ENCODE measurements at places on chromosomes 12 and 14. TPM values are rescaled to one million over a fixed set of nuclear protein-coding genes. Genes with fewer than 3 reads are reported as not detected.

GRCh38 chr12:70383484-70383883, 17.4 kb downstream of the KCNMB4 start:
- DNase-seq = no peak

- DNase-seq = no peak
Measured at GRCh38 chr12:122646517-122647217, 56.5 kb downstream of the HCAR2 start.

DNA sequence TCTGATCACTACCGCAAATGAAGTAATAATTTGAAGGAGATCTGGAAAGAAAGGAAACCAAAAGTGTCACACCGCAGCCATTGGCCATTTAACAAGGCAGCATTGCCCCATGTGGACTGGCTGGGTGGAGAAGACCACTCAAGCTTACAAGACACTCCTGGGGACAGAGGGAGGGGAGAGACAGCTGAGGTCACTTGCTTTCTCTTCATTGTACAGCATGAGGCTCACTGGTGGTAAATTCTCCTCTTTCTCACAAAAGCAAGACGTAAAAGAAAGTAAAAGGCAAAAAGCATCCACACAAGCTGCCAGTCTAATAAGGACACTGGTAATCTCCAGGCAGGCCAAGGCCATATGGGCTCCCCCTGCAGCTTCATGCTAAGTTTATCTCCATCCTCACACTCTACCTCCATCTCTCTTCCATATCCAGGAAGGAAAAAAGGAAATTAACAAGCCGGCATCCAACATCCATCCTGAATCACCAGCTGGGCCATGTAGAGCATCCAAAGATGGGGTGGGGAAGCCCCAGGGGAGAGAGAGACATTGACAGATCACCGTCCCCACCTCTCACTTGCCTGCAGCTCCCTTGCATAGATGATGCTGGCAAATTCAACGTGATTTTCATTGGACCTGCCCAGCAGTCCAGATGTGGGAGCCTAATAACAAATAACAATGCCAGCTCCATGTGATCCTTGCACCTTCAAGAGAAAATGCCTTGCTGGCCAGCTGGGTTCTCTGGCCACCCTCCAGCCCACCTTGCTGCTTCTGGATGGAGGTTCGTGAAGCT, 100.6 kb downstream of the DPF3 start:
- no peak for DNase-seq

C1S gene
- 125 TPM for total RNA-seq

GRCh38 chr12:94783862-94784261, 133.5 kb upstream of the TMCC3 start:
- DNase-seq = no peak

DPF3 gene
- total RNA-seq = 7.3 TPM

- DNase-seq = no peak
Measured at GRCh38 chr12:5259523-5259922, 172.4 kb upstream of the NTF3 start.

DNA sequence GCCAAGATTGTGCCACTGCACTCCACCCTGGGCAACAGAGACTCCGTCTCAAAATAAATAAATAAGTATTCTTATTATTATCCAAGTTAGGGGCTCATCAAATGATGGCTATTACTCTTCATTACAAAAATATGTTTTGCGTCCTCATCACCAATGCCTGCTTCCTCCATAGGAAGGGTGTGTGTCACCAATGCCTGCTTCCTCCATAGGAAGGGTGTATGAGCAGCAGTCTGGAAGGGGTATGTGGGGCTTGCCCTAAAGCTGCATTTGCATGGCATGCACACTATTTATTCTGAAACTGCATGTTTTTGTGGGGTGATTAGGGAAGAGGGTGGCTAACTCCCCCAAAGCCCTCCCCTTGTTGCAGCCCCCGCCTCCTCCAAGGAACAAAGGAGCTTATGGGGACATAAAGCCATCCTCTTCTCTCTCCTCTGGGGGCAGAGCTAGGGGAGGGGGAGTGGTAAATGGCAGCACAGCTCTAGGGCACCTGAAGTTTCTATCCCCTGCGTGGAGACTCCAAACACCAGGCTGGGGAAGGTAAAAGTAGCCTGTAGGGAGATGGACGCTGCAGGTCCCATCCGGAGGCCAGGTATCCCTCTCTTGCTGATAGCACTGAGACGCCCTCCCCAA, 1.3 kb downstream of the CAMKK2 start:
- no peak for DNase-seq

- DNase-seq = no peak
Measured at GRCh38 chr12:66495709-66496108, 183.2 kb downstream of the GRIP1 start.

GRCh38 chr12:89695100-89695499, 13.5 kb downstream of the ATP2B1 start:
- no peak for DNase-seq

ZDHHC22 gene
- total RNA-seq = not detected

GRCh38 chr12:54561164-54561563, 11.8 kb downstream of the PDE1B start:
- peak; percentile 39 for DNase-seq

TRIP11 gene
- total RNA-seq = 14.2 TPM

CHGA gene
- total RNA-seq = 215 TPM

FAM181A gene
- not detected for total RNA-seq

PDE3A gene
- total RNA-seq = 51.3 TPM

FAM90A1 gene
- total RNA-seq = not detected

GRCh38 chr12:56348776-56349175, 10.1 kb downstream of the IL23A start:
- DNase-seq = no peak

GRCh38 chr12:93812626-93813025, 135.5 kb downstream of the CRADD start:
- no peak for DNase-seq

P2RX2 gene
- 0.96 TPM for total RNA-seq

DNA sequence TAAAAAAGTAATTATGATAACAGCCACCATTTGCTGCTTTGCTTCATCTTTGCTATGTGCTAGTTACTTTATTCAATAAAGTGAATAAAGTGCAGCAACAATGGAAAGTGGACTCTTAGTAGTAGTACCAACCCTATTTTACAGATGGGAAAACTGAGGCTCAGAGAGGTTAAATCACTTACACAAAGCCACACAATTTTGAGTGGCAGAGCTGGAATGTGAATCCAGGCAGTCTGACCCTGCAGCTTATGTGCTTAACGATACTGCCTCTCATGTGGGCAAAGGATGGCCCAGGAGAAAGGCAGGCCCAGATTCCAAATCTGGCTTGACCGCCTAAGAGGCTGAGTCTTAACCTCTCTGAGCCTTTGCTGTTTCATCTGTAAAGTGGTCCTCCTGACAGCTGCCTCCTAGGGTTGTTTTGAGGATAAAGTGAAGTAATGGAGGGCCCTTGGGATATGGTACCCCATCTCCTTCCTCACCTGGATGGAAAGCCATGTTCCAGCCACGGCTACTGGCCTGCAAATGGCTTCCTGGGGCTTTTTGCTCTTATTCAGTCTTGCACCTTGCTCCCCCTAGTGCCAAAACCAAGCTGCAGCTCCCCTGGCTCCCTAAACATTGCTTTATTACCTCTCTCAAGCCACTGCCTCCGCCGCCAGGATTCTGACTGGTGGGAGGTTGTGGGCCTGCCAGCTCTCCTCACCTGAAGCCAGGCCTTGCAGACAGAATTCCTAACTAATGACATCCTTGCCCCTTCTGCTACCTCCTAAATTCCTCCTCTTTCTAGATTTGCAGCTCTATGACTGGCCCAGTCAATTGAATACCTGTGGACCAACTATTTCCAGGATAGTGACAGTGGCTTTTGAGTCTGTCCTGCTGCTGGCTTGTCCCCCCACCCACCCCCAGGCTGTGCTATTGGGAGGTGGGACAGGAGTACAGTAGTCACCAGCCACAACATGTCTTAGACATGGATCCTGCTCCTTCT, 283.3 kb upstream of the PWP1 start:
- peak; percentile 51 for DNase-seq

NR1H4 gene
- 50.7 TPM for total RNA-seq
